ENCODE measurements at places on chromosomes 5 and 9.

GRCh38 chr9:92966518-92966800, 19.1 kb downstream of the FGD3 start:
- no peak for DNase-seq

- peak; percentile 41 for DNase-seq
These were observed 41.0 kb downstream of the STOM start for GRCh38 chr9:121328876-121329681.

- peak; percentile 16 for DNase-seq
These were observed 19.5 kb downstream of the FAM163B start for GRCh38 chr9:133589454-133590227.

DNA sequence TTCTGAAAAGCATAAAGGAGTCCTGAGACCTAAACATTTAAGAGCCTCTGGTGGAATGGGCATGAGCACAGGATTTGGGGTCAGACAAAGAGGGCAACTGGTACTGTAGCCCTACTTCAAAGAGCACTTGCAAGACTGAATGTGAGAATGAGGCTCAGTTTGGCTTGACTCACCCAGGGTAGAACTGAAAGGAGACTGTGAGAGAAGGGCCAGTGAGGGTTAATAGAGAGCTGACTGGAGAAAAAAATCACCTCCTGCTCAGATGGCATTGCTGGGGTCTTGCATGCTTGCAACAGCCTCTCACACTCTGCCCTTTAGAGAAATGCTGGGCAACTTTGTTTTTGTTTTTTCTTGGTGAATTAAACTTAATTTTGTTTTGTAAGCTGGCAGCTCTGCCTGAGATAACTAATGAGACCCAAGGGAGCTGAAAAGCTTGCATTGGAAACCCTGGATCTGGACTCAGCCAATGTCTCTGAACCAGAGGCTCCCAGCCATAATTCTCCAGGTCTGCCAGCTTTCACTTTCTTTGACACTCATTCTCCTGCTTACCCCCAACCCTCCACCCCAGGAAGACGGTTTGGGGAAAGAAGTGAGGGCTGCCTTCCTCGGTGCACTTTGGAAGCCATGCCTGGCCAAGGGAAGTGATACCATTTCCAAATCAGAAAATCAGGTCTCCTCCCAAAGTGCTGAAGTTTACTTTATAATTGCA, 161.1 kb upstream of the PANK3 start:
- no peak for DNase-seq

DNA sequence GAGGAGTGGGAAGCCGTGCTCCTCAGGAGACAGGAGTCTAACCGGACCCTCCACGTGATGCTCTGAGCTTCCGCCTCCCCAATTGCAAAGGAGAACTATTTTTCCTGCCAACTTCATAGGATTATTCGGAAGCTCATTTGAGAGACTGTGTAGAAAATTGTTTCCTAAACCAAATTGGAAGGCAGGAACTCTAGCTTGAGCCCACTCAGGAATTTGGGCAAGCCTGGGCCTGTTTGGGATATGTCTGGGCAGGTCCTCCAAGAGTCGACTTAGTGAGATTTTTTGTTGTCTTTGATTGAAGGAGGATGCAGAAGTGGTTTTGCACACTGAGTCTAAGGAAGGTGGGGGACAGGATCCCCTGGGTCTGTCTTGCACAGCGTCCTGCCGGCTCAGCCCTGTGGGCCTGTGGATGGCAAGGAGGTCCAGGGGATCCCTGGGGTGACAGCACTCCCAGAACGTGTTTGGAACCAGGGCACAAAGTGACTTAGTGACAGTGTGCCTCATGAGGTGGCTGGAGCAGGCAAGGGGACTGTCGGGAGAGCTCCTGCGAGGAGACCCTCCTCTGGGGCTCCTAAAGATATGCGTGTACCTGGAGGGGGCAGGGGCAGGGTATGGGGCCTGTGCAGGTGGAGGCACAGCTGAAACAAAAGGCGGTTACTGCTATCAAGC, 283.3 kb downstream of the NSG2 start:
- peak; percentile 38 for DNase-seq

DNA sequence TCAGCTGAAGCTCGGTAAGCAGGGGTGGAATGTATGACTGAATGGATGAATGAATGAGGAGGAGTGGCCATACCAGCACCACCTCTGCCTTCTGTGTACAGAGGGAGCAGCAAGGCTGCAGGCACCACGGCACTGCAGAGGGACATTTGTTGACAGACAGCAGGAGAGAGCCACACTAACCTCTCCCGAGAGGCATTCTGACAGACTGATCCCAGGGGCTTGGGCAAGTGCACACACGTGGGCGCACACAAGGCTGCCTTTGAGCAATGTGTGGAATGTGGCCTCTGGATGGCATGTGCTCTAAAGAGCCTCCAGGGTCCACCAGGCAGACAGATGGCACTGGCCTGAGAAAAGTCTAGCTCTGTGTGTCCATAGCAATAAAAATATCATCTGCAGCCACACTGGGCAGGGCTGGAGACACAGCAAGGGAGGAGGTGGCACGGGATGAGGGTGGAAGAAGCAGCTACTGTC, 111.8 kb downstream of the ACTL7B start:
- DNase-seq: no peak

GRCh38 chr5:152622628-152623027, 217.5 kb upstream of the NMUR2 start:
- DNase-seq: no peak

GRCh38 chr5:134551901-134552300, 26.4 kb downstream of the JADE2 start:
- DNase-seq: no peak

- no peak for DNase-seq
These were observed 6.4 kb upstream of the TOR4A start for GRCh38 chr9:137270929-137271695.

GRCh38 chr5:65113771-65114170, 345.0 kb downstream of the CWC27 start:
- DNase-seq: no peak

DNA sequence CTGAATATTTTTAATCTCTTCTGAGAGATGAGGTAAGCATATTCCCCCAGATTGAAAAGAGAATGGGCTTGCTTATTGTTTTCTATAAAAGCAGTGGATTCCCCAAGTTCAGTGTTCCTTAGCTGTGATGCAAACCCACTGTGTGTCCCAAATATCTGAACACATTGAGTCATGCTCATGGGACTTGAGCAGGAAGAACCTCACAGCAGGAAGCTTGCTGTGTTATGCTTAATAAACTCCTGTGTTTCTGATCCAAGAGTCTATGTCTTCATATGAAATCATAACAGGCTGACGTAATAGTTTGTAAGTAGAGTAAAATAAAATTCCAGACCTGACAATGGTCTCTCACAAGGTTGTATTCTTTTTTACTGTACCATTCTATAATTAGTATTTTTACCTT, 24.8 kb upstream of the LOX start:
- no peak for DNase-seq

GRCh38 chr5:126810596-126811380, 33.9 kb downstream of the LMNB1 start:
- DNase-seq: no peak

- no peak for DNase-seq
These were observed 68.3 kb downstream of the TBCA start for GRCh38 chr5:77707791-77708190.

DNA sequence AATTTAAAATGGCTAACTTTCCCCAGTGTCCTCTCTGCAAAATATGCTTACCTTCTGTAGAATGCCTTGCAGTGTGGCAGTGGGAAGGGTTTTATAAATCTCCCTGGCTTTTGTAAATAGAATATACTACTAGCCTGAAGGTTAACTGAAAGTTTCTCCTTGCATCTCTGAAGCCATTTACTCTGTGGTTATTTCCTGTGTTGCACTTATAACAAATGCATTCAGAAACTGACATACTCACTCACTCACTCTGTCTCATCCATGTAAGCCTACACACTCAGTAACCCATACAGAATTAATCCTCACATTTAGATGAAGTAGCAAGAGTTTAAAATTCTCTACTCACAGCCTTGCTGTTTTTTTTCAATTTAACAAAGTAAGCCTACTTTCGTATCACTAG, 87.1 kb upstream of the SH3GL2 start:
- DNase-seq: no peak

DNA sequence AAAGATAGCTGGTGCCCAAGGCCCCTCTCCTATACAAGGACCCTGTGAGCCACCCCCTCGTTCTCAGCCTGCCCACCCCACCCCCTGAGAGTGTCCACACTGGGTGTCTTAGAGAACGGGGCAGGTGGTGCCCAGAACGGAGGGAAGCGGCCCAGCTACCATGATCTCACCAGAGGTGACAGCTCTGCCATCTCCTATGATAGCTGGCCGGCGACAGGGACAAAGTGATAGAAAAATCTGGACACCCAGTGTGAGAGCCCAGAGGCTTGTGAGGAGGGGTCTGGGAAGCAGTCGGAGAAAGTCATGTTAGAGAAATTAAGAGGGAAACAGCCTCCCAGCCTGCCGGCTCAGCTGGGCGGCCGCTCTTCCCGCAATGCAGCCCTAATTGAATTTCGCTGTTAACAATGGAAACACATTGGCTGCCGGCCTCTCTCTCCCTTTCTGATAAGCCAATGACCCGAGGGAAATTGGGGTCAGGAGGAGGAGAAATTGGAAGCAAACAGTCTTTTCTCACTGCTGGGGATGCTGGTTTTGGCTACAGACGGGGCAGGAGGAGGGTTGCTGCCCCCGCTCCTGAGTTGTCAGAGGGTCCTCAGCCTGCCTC, 32.3 kb downstream of the HK3 start:
- DNase-seq: no peak

GRCh38 chr5:157858527-157859226, at the start of gene CLINT1:
CLINT1 (minus strand) TSS chr5:157859145; CDS start chr5:157858970, 175 bp downstream.
- DNase-seq: peak; percentile 93

DNA sequence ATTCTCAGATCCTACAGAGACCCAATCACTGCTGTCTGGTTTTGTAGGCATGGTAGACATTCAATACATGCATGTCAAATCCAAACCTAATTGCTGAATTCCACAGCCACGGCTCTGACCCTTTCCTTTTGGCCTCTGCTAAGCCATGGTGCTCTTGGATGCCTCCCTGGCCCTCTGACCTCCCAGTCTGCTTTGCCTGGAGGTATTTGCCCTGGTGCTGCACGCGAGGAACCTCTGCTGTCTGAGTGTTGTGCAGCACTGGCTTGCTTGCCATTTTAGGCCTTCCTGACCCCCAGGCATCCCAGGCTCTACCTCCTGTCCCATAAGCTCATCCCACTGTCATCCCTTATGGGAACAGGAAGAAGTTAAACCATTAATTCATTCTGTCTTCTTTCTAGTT, 60.9 kb downstream of the DOCK2 start:
- DNase-seq: no peak

GRCh38 chr5:153585622-153586277, 95.3 kb downstream of the GRIA1 start:
- no peak for DNase-seq

DNA sequence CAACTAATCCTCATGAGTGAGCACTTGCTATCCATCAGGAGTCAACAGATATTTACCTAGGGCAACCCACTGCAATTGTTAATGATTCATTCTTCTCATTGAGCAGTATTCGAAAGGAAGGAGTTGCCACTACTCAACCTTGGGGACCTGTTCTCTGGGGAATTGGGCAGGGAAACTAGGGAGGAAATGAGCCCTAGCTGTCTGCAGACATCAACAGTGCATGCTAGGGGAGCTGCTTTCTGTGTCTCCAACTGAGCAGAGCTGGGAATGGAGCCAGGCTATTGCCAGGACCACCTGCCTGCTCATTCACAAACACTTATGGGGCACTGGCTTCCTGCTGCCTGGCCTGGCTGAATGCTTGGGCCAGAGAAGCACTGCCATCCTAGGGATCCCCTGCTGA, 183.4 kb downstream of the TMEM38B start:
- no peak for DNase-seq

DNA sequence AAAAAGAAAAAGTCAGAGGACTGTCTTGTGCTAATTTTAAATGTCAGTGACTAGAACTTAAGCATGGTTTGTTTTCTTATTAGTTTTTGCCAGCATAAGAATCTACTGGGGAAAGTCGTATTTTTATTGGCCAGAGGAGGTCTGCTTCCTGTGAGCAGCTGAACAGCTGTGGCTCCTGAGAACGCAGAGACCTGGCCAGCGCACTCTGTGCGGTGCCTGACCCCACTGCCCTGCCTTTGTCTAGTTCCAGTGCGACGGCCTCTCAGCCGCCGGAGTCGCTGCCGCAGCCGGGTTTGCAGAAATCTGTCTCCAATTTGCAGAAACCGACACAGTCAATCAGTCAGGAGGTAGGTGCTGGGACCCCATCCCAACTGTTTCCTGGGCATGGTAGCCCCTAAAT, 42.5 kb downstream of the PRRC2B start:
- DNase-seq: no peak

DNA sequence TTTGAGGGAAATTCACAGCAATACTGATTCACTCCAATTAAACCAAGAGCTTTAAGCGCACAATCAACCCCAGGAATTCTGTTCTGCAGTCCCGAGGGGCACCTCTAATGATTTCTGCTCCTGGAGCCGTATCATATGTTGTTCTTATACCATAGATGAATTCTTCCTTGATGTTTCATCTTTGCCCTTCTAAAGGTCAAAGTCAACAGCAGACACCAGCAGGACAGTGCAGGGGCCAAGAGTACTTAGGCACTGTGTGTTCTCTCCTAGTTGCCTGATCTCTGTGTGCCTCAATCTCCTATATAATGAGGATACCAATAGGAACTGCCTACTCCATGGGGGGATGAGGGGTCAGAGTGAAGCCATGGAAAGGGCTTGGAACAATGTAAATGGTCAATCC, 16.5 kb downstream of the EPB41L4B start:
- DNase-seq: no peak

GRCh38 chr5:1111727-1112289, at the start of gene SLC12A7:
SLC12A7 (minus strand) TSS chr5:1112063; CDS start chr5:1111991, 72 bp downstream.
- DNase-seq: peak; percentile 57

GRCh38 chr5:149256451-149256850, 15.2 kb upstream of the AFAP1L1 start:
- no peak for DNase-seq

Data from KBM-7 (cell line).